ENCODE measurements at places on chromosomes 5 and 9. TPM values are rescaled to one million over a fixed set of nuclear protein-coding genes. Genes with fewer than 3 reads are reported as not detected.

The SPATA31D4 gene
- not detected for total RNA-seq

The CCDC183 gene
- total RNA-seq = 0.45 TPM

The TTC39B gene
- 40.8 TPM for total RNA-seq

The OR1J2 gene
- not detected for total RNA-seq

The MEGF10 gene
- 0.52 TPM for total RNA-seq

- no peak overlapping the region for H3K4me3 ChIP-seq
- H3K27ac ChIP-seq = no peak overlapping the region
- no peaks in the 10 kb centered on the region for H3K36me3 ChIP-seq
- DNase-seq = no peak
- no peaks in the 10 kb centered on the region for H3K27me3 ChIP-seq
Observed at GRCh38 chr5:144332265-144332664, 161.6 kb downstream of the KCTD16 start.

- no peaks in the 10 kb centered on the region for H3K27me3 ChIP-seq
- H3K4me3 ChIP-seq = no peak overlapping the region
- no peaks in the 10 kb centered on the region for H3K4me1 ChIP-seq
- H3K36me3 ChIP-seq = no peaks in the 10 kb centered on the region
- H3K27ac ChIP-seq = no peak overlapping the region
- DNase-seq = no peak
Observed at GRCh38 chr9:77546376-77546950, 101.7 kb downstream of the GNA14 start.

GRCh38 chr9:126448136-126448535, 121.5 kb downstream of the MVB12B start:
- DNase-seq = no peak
- no peak overlapping the region for H3K27ac ChIP-seq
- H3K4me1 ChIP-seq = no peaks in the 10 kb centered on the region
- H3K4me3 ChIP-seq = no peak overlapping the region

DNA sequence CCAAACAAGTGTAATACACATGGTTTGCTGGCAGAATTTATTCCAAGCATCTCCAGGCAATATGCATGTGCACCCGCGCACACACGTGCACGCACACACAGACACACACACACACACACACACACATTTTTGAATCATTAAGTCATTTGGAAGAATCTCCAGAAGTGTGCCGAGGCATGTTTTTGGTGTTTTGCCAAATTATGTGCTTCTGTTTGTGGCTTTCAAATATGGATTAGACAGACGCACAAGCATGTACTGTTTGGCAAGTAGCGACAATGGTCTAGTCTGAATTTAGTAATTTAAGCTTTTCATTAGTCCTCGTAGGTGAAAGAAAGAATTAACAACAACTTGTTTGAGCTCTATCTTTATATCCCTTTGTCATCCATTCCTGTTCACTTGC, 36.7 kb downstream of the NFIB start:
- no peaks in the 10 kb centered on the region for H3K27me3 ChIP-seq
- H3K27ac ChIP-seq = no peak overlapping the region
- H3K4me3 ChIP-seq = no peak overlapping the region
- H3K36me3 ChIP-seq = no peaks in the 10 kb centered on the region
- H3K4me1 ChIP-seq = peaks cover 26% of the 10 kb centered on the region
- DNase-seq = no peak

GRCh38 chr5:17185773-17186172, 31.7 kb upstream of the BASP1 start:
- H3K4me1 ChIP-seq = no peaks in the 10 kb centered on the region
- no peaks in the 10 kb centered on the region for H3K36me3 ChIP-seq
- no peak for DNase-seq
- H3K4me3 ChIP-seq = no peak overlapping the region
- no peaks in the 10 kb centered on the region for H3K27me3 ChIP-seq

DNA sequence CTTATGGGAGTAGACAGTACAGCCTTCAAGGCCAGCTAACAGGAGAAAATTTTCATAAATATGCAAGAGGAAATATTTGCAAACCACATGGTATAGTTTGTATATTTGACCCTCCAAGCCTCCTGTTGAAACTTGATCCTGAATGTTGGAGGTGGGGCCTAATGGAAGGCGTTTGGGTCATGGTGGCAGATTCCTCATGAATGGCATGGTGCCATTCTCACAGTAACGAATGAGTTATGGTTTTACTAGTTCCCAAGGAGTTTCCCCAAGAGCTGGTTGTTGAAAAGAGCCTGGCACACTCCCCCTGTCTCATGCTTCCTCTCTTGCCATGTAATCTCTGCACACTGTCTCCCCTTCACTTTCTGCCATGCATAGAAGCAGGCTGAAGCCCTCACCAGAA, 3.3 kb upstream of the PAIP1 start:
- DNase-seq = no peak
- no peak overlapping the region for H3K4me3 ChIP-seq
- no peak overlapping the region for H3K27ac ChIP-seq
- no peaks in the 10 kb centered on the region for H3K27me3 ChIP-seq

GRCh38 chr5:127518319-127518621, 830 bp downstream of the PRRC1 start:
- no peaks in the 10 kb centered on the region for H3K27me3 ChIP-seq
- DNase-seq = no peak

DNA sequence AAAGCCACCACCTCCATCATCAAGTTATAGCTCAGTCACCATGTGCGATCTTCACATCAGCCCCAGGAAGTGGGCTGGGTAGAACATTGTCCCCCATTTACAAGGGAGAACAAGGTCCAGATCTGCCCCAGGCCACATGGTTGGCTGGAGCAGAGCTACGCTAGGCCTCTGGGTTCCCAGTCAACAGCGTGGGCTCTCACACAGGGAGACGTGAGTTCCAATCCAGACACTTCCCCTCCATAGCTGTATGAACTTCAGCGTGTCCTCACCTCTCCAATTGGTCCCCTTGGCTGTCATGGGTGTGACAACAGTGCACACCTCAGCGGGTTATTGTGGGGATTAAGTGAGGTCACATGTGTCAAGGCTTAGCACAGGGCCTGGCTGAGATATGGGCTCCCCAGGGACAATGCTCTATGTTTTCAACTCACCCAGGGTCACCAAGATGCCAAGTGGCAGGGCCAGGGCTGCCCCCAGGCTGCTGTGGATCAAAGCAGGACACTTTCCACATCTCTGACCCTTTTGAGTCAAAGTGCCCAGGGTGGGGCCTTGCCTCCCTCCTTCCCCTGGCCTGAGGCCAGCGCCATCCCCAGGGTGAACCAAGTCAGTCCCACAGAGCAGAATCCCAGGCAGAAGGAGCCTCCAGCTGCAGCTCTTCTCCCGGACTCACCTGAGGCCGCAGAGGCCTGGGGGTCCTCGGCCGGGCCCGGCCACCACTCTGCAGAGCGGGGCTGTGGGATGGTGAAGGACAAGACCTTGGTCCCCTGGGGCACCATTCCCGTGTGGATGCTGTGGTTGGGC, 19.8 kb downstream of the AKNA start:
- peaks cover 5% of the 10 kb centered on the region for H3K36me3 ChIP-seq
- DNase-seq = peak; percentile 71
- no peaks in the 10 kb centered on the region for H3K27me3 ChIP-seq
